ENCODE measurements at places on chromosomes 1 and 21. TPM values are rescaled to one million over a fixed set of nuclear protein-coding genes. Genes with fewer than 3 reads are reported as not detected.

NEGR1 gene
- 25.7 TPM for total RNA-seq

AQP10 gene
- 0.24 TPM for total RNA-seq

AK5 gene
- total RNA-seq = 0.93 TPM

LCE2B gene
- total RNA-seq = not detected

MLLT11 gene
- 3.2 TPM for total RNA-seq

DENND2C gene
- 2.7 TPM for total RNA-seq

CRNN gene
- not detected for total RNA-seq

FALEC gene
- not detected for total RNA-seq

SLAMF7 gene
- total RNA-seq = 0.69 TPM

E2F2 gene
- total RNA-seq = 0.46 TPM

IQGAP3 gene
- 0.79 TPM for total RNA-seq

TTC34 gene
- total RNA-seq = 0.46 TPM

LAMC1 gene
- 230 TPM for total RNA-seq

RBM34 gene
- total RNA-seq = 57.7 TPM

PGLYRP3 gene
- total RNA-seq = not detected

OPTC gene
- total RNA-seq = not detected

TIE1 gene
- 46.6 TPM for total RNA-seq

NR5A2 gene
- 3.1 TPM for total RNA-seq

AMY1C gene
- not detected for total RNA-seq

ADAM30 gene
- total RNA-seq = not detected

SPRR2A gene
- not detected for total RNA-seq

SUSD4 gene
- 0.56 TPM for total RNA-seq

CNN3 gene
- total RNA-seq = 542 TPM

MTR gene
- 44.2 TPM for total RNA-seq

LYST gene
- total RNA-seq = 53.5 TPM

LEFTY1 gene
- 0.38 TPM for total RNA-seq

SLC25A34 gene
- 1.2 TPM for total RNA-seq

C1orf141 gene
- not detected for total RNA-seq

LENEP gene
- total RNA-seq = not detected

CELA2B gene
- not detected for total RNA-seq

C1QC gene
- total RNA-seq = 414 TPM

TEKT2 gene
- total RNA-seq = not detected

SEMA6C gene
- total RNA-seq = 6.9 TPM

WDR4 gene
- total RNA-seq = 13.4 TPM

FCGR2B gene
- 33.0 TPM for total RNA-seq

KRTAP13-2 gene
- not detected for total RNA-seq

KIF14 gene
- 0.14 TPM for total RNA-seq

TNFRSF14 gene
- total RNA-seq = 63.6 TPM

BARHL2 gene
- not detected for total RNA-seq

CHI3L2 gene
- 23.4 TPM for total RNA-seq

NTMT2 gene
- not detected for total RNA-seq

AMY2B gene
- total RNA-seq = 15.1 TPM

GSTM5 gene
- total RNA-seq = 25.4 TPM

C1orf167 gene
- total RNA-seq = 2.1 TPM

CLCNKB gene
- 0.62 TPM for total RNA-seq

RUNX3 gene
- 5.0 TPM for total RNA-seq

SERPINC1 gene
- total RNA-seq = not detected

CFHR1 gene
- 0.76 TPM for total RNA-seq

SLC45A1 gene
- total RNA-seq = 5.6 TPM
